ENCODE measurements at places on chromosomes 6 and 20.

- DNase-seq, result no peak
Observed at GRCh38 chr6:134757911-134758361, 192.0 kb downstream of the ALDH8A1 start.

- DNase-seq, result no peak
Observed at GRCh38 chr6:165223101-165223500, 86.3 kb downstream of the C6orf118 start.

GRCh38 chr20:52655395-52655794 lies 316.8 kb upstream of the TSHZ2 start:
- no peak for DNase-seq

- DNase-seq, result no peak
Observed at GRCh38 chr6:23145781-23146180, 576.4 kb downstream of the HDGFL1 start.

- DNase-seq, result no peak
Observed at GRCh38 chr6:21722510-21722909, 129.0 kb downstream of the SOX4 start.

- no peak for DNase-seq
Observed at GRCh38 chr6:87289571-87289970, 32.8 kb upstream of the SMIM8 start.

- DNase-seq, result no peak
Observed at GRCh38 chr6:133567636-133568035, 321.3 kb upstream of the TCF21 start.

GRCh38 chr6:166251655-166252054 lies 56.5 kb downstream of the PRR18 start:
- no peak for DNase-seq

DNA sequence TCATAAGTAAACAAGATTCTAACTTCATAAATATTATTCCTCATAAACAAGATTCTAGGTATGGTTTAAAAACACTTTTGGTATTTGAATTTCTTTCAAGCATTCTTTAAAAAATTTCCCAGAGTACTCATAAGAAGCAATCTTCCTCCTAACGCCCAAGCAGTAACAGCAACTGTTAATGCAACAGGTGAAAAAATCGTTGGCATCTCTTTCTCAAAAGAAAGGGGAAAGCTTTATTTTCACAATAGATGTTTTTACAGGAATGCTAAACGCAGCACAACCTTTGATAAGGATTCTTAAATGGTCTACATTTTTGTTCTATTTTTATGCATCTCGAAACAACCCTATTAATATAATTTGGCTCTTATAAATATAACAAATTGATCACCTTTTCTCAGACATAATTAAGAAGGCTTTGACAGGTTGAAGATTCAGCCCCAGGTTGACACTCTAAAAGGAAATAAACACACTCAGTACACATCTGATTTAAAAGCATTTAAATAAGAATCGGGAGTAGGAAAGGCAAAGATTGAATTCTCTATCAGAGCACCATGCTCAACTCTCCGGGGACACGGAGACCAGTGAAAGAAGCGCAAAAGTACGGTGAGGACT lies 634 bp downstream of the AHI1 start:
- DNase-seq, result no peak

- peak; percentile 89 for DNase-seq
Observed at GRCh38 chr6:30722280-30723112, 2.3 kb downstream of the TUBB start.

DNA sequence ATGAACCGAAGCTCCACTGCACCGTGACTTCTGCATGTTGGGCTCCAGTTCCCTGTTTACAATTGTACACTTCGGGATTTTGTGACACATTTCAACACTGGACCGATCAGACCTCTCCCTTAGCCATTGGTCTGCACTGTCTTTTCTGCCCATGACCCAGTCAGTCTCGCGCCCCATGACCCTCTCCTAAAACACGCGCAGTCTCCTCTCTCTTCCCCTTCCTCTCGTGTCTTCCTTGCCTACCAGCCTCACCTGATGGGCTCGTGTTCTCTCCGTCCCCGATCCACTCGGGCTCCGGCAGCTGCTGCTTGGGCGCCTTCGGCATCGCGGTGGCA lies 535 bp upstream of the ABCF1 start:
- no peak for DNase-seq

- no peak for DNase-seq
Observed at GRCh38 chr20:35474303-35474871, 19.0 kb downstream of the CEP250 start.

DNA sequence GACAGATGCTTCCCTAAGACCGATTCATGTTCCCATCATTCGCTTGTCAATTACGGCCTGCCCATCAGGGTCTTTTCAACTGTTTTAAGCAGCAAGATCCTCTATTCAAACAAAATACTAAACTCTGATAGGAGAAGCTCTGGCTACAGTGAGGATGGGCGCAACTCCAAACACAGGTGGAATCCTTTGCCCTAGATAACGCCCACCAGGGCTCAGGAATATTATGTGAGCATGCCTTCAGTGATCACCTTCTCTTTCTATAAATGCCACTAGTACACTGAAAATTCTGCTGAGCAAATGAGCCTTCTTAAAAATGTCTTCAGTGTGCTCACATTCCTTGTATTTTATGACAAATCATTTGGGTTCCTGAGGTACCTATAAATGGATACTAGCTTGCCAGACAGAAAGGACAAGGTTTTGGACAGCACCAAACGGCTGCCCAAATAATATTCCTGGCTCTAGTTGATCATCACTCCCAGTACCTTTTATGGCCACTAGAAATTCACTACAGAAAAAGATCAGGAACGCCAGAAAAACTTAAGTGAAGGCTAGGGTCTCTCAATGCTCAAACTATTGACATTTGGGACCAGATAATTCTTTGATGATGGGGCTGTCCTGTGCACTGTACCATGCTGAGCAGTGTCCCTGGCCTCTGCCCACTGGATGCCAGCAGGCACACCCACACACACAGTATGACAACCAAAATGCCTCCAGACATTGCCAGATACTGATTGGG lies 13.1 kb downstream of the ZNF217 start:
- DNase-seq, result no peak

DNA sequence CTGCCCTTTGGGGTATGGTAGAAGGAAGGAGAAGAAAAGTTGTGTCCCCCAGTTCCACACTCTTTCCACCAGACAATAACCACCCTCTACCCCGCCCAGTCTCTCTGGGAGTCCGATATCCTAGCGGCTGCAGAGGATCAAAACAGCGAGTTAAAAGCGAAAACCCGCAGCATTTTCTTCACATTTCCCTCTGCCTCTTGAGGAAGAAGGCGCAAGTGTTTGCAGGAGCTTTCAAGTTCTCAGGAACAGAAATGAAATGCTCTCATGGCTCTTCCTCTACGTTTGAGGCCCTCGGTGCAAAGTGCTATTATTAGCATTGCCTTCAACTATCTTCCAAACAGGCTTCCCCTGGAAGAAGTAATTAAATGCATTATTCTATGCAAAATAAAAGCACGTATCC lies 52.2 kb upstream of the CCDC167 start:
- DNase-seq, result no peak

GRCh38 chr20:61684583-61685235 lies 381.0 kb downstream of the TAF4 start:
- DNase-seq, result no peak

DNA sequence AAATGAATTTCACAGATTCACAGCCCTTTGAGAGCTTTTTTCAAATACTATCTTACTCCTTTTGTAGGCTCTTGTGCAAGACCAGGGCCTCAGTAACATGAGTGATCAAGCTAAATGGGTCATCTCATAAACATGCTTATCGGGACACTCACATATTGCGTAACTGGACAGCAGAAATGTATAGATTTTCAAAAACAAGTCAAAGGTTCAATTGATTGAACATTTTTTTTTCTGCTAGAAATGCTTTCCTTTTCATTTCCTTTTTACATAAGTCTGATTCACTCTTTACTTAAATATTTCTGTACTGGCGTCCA lies 8.7 kb upstream of the SALL4 start:
- DNase-seq, result no peak

DNA sequence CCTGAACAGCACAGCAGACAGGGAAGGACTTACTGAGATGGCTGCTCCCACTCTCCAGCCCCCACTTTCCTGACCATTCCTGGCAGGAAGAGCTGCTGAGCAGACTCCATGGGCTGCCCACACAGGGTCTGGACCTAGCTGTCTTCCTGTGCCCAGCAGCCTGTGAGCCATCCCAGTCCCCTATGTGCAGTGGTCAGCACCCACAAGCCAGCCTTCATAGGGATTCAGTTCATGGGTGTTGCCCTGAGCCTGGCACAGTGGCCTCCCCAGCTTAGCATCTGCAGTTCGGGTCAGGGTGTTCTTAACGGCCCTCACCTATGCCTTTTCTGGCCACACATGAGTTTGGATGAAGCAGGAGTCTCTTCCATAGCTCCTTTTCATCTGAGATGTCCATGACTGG lies 32.0 kb downstream of the UBD start:
- DNase-seq, result no peak

GRCh38 chr6:28943557-28944411 lies 20.0 kb upstream of the TRIM27 start:
- peak; percentile 58 for DNase-seq
